ENCODE measurements at places on chromosomes 1 and 21.
A peak's percentile ranks its signal among the peaks of the same experiment; 100 is the strongest.

DNA sequence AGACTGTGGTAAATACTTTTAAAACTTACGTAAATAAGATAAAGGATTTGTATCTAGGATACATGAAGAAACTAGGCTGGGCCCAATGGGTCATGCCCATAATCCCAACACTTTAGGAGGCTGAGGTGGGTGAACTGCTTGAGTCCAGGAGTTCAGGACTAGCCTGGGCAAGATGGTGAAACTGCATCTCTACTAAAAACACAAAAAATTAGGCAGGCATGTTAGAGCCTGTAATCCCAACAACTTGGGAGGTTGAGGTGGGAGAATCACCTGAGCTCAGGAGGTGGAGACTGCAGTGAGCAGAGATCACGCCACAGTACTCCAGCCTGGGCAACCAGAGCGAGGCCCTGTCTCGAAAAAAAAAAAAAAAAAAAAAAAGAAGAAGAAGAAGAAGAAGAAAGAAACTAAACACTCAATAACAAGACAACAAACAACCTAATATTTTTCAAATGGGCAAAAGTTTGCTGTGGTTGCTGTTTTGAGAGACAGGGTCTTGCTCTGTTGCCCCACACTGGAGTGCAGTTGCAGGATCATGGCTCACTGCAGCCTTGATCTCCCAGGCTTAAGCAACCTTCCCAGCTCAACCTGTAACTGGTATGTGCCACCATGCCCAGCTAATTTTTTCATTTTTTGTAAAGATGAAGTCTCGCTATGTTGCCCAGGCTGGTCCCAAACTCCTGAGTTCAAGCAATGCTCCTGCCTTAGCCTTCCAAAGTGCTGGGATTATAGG, 78.3 kb downstream of the EIF4G3 start:
- DNase-seq, result no peak

GRCh38 chr1:58266242-58266641, 280.3 kb downstream of the OMA1 start:
- no peak for DNase-seq

DNA sequence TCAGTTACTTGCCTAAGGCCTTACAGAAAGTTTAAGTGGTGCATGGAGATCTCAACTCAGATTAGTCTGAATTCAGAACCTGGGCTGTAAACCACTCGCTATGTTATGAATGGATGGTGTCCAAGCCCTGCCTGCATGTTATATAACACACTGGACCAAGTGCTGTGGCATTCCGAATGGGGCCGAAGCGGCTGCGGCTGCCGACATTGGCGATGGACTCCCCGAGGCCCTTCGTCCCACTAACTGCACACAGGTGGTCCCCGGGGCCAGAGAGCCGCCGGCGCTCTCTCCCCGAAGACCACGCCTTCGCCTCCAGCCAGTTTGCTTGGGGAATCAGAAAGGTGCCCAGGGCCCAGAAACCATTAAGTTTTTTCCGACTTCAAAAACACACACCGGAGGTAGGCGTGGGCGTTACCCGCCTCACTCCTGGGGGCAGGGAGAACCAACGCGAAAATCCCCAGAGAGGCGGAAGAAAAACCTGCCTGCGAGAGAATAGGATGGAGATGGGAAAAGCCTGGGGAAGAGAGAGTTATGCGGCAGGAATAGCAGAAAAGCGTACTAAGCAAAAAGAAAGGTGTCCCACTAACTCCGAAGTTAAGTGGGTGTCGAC, 579 bp upstream of the TENT5C start:
- DNase-seq, result no peak

GRCh38 chr21:20250337-20250736, 747.9 kb upstream of the NCAM2 start:
- no peak for DNase-seq

DNA sequence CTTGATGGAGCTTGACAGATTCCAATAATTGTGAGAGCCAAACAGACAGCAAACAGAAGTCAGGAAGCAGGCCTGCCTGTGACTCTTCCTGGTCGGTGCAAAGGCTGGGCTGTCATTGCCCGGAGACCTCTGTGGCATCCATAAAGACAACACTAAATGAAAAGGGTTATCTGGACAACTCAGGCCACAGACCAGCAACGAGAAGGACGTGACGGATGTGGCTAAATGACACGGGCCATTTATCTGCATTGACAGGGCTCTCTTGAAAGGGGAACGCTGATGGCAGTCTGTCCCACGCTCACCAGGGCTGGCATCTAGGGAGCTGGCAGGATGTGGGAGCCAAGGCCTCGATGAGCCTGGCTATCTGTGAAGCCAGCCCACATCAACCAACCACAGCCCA, 35.0 kb downstream of the HMGB4 start:
- no peak for DNase-seq

DNA sequence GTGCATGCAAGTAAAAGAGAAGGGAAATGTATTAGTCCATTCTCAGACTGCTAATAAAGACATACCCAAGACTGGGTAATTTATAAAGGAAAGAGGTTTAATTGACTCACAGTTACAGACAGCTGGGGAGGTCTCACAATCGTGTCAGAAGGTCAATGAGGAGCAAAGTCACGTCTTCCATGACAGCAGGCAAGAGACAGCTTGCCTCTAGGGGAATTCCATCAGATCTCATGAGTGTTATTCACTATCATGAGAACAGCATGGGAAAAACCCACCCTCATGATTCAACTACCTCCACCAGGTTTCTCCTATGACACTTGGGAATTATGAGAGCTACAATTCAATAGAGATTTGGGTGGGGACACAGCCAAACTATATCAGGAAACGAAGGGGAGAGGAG, 8.1 kb downstream of the KRTAP21-3 start:
- DNase-seq, result peak; percentile 27

GRCh38 chr21:20647607-20648006, 350.6 kb upstream of the NCAM2 start:
- DNase-seq, result no peak

DNA sequence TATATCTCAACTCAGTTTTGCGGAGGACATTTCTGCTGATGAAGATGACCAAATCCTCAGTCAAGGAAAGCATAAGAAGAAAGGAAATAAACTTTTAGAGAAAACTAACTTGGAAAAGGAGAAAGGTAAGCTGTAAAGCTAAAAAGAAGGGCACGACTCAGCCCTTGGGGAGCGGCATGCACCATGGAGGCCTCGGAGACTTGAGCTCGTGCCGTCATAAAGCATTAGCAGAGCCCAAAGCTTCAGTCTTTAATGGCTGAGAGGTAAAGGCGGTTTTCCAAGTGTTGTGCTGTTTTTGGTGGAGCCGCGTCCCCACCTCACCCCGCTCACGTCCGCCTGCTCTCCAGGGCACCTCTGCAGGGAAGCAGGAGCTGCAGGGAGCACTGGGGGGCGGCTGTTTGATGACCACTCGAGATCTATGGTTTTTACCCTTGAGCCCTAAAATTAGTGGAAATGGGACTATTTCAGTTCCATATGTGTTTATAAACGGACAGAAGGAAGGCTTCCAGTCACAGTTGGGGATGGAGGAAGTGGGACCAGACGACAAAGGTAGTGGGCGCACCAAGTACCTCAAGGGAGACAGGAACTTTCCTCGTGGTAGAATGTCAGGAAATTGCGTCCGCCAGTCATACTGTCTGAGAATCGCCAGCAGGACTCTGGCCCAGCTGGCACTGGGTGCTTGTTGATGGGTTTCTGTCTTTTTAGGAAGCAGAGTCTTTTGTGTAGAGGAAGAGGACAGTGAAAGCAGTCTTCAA, 27.6 kb downstream of the RRP1B start:
- DNase-seq, result no peak

GRCh38 chr1:18951818-18952391, 4.6 kb downstream of the IFFO2 start:
- DNase-seq, result peak; percentile 92

DNA sequence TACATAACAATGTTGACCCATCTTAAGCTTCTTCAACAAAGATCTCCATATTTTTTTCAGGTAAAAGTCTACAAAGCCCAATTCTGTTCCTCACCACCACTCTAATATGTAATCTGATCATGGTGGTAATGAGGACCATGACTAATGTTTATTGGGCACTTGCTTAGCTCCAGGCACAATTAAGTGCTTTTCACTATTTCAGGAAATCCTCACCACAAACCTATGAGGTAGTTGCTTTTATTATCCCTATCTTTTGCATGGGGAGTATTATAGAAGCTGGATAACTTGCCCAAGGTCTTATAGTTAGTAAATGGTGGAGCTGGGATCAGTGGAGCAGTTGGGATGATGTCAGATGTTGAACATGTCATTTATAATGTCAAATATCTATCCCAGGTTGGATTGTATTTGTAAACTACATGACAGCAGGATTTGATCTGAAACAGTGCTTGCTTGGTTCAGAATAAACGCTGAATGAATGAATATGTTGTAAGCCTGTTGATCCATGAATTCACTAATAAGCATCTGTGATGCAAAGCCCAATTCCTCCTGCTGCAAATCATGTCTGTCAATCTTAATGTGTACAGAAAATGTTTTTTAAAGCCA, 283.3 kb upstream of the ST6GALNAC5 start:
- DNase-seq, result no peak

Data from activated T-cell treated with anti-CD3 and anti-CD28 coated beads, Interleukin-2, amount 50 U/mL, for 72 hours (primary cell).